ENCODE measurements at places on chromosomes 7 and 10.

- DNase-seq: no peak
These were observed 70.4 kb upstream of the RET start for GRCh38 chr10:43006490-43006889.

GRCh38 chr10:29980084-29980483 lies 79.3 kb downstream of the JCAD start:
- DNase-seq: no peak

GRCh38 chr10:113754125-113754524 lies 2.6 kb downstream of the PLEKHS1 start:
- DNase-seq: no peak

- DNase-seq: no peak
These were observed 52.7 kb upstream of the SLC29A3 start for GRCh38 chr10:71266147-71266917.

DNA sequence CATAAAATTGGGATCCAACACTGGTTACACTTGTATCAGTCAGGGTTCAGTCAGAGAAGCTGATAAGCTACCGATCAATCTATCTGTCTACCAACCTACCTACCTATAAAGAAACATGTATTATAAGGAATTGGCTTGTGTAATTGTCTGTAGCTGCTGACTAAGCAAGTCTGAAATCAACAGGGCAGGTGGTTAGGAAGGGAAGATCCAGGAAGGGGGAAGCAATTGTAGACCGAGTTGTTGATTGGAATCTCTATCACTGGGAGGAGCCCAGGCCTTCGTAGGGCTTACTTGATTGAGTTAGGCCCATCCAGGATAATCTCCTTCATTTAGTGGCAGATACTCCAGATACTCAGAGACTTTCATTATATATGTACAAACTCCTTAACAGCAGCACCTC lies 271.5 kb upstream of the TEX47 start:
- no peak for DNase-seq

DNA sequence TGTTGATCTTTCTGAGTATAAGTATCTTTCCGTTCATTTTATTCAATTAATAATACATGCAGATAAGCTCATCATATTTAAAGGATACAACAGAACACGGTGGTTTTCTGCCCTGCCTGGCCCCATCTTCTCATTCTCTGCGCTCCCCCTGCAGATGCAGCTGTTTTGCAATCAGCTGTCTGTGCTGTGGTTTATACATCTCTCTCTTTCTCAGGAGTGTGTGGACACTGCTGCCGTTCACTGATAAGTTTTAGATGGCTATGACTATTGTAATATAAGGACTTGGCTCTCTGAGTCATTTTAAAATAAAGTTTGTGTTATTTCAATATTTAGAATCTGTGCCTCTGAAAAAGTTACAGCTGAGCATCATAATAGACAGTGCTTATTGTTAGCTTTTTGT lies 54.5 kb downstream of the CUL1 start:
- no peak for DNase-seq

GRCh38 chr7:7765422-7765821 lies 47.0 kb upstream of the RPA3 start:
- no peak for DNase-seq

GRCh38 chr10:17528306-17528862 lies 74.0 kb upstream of the ST8SIA6 start:
- DNase-seq: no peak
